ENCODE measurements at places on chromosomes 2 and 18. TPM values are rescaled to one million over a fixed set of nuclear protein-coding genes. Genes with fewer than 3 reads are reported as not detected.

- DNase-seq, result no peak
Measured at GRCh38 chr2:230925879-230926765, 1.1 kb upstream of the GPR55 start.

GRCh38 chr2:195513119-195513518 lies 143.9 kb upstream of the SLC39A10 start:
- DNase-seq, result no peak

DNA sequence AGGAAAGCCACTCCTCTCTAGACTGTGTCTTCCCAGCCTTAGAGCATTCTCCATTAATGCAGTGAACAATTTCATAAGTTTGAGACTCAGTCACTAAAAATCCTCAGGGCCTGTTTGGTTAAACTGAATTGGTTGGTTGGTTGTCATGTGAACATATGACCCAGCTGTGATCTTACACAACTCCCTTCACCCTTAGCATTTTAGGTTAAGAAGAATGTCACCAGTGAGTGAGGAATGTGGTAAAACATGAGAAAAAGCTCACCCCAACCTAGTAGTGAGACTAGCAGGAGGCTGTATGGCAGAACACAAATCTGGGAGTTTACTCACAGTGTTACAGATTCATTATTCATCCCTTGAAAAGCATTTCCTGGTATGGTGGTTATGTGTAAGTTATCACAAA lies 32.4 kb downstream of the LHCGR start:
- peak; percentile 96 for DNase-seq

- no peak for DNase-seq
Measured at GRCh38 chr2:109205447-109205846, 76.4 kb downstream of the SH3RF3 start.

DNA sequence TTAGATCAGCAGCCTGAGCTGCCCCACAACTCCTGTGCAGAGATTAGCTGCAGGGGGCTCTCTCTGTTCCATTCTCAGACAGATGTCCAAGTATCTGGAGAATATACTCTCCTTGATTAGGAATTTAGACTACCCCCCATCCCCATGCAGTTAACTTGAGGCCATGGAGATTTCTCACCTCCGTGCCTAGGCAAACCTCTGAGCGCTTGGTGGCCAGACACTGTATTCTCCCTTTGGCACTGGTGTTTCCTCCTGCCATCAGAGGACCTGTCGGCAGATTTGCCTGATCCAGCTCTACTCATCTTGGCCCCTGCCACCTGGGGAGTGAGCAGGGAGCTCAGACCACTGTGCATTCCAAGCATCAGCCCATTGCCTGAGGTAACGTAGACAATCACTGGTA lies 48.3 kb downstream of the ZNF804A start:
- DNase-seq, result no peak

GRCh38 chr2:8053216-8053615 lies 628.6 kb upstream of the ID2 start:
- peak; percentile 52 for DNase-seq

- no peak for DNase-seq
Measured at GRCh38 chr18:72965616-72966015, 97.8 kb upstream of the NETO1 start.

GRCh38 chr2:157509744-157510143 lies 65.9 kb upstream of the CYTIP start:
- DNase-seq, result no peak

DNA sequence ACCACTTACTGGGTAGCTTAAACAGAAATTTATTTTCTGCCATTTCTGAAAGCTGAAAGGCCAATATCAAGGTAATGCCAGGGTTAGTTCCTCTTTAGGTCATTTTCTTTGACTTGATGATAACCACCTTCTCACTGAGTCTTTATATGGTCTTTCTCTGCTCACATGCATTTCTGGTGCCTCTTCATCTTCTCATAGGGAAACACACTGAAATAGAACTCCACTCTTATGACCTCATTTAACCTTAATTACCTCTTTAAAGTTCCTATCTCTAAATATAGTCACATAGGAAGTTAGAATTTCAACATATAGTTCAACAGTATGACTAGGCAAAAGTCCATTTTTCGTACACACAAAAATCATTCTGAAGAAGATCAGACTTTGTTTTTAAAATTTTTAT lies 616.8 kb upstream of the VRK2 start:
- DNase-seq, result no peak

GRCh38 chr2:71721362-71721665 lies 268.0 kb downstream of the DYSF start:
- no peak for DNase-seq

DNA sequence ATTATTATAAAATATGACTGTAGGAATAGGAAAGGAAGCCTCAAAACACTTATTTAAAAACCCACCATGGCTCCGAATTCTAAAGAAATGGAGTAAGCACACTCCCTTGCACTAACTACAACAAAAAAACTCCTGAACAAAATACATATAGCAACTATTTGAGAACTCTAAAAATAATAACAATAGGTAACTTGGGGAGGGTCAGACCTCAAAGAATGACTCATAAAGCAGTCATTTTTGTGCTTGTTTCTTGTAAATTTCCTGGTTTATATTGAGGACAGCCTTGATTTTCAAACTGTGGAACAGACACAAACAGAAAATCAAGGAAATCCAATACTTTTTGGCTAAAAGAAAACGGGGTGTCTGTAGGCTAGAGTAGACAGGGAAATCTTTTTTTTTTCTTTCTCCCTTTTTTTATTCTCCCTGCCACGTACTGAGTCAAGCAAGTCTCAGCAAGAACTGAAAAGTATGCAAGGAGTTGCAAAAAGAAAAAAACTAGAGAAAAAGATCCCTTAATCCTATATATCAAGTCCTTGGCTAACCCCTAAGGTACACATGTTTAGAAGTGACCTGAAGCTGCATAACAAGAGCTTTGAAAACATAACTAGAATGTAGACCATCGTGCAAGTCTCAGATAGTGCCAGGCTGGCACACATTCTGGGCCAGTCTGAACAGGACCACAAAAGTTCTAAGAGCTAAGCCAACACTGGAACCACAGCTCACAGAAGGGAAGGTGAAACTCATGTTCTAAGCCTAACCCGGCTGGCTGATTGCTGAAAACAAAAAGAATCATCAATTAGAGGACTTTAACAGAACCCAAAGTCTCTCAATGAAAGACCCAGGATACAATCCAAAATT lies 403.1 kb upstream of the LYPD1 start:
- no peak for DNase-seq

DNA sequence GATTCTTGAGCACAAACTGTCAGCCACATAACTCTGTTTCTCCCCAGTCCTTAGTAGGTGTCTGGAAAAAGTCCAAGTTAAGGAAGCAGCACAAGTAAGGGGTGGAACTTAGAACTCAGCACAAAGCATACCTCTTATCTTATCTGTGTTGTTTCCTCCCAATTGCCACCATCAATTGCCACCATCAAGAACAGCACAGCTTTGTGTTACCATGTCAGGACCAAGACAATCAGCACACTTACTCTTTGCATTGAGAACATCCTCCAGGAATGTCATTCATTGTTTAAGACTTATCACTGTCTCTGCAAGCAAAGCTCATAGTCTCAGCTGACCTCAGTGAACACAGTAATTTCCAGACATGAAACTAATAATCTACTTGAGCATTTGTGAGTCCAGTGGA lies 212.7 kb upstream of the FSHR start:
- no peak for DNase-seq

DNA sequence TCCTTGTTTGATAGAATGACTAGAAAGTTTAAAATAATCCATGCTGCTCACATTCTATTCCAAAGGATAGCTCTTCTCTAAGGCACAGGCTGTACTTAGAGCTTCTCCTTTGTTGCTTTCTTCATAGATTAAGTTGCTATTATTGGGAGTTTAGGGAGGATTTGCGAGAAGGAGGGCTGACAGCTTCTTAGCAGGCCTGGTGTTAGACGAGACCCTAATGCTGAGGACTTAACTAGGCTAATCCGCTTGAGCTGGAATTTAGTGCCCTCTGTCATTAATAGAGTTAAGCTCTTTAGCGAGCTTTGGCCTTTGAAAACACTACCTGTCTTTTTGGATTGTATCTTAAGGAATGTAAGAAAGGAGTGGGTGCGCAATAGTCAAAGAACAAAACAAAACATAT lies 81.3 kb downstream of the MOGAT1 start:
- DNase-seq, result no peak

- DNase-seq, result no peak
Measured at GRCh38 chr2:160474319-160474645, 19.3 kb downstream of the RBMS1 start.

GRCh38 chr18:13260197-13260934 lies 41.8 kb downstream of the LDLRAD4 start:
- DNase-seq, result peak; percentile 20

DNA sequence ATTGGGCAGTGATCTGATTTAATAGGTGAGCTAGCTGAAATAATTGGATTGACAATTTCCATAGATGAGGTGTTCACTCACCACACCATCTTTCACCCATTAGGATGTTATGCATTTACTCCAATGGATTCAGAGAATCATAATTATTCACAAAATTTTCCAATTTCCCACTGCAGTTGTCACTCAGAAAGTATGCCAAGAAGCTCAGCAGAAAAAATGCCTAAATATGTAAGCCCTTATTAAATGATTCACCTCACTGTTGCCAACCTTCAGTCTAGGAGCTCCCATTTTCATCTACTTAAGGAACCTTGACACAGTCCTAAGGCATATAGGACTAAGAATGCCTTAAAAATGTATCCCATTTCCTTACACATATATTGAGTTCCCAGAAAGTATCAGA lies 94.3 kb downstream of the MBD2 start:
- DNase-seq, result peak; percentile 45

- DNase-seq, result no peak
Measured at GRCh38 chr2:201813996-201814760, 7.8 kb downstream of the CDK15 start.

GRCh38 chr2:26033270-26033817 lies 540 bp upstream of the RAB10 start:
- peak; percentile 91 for DNase-seq

DNA sequence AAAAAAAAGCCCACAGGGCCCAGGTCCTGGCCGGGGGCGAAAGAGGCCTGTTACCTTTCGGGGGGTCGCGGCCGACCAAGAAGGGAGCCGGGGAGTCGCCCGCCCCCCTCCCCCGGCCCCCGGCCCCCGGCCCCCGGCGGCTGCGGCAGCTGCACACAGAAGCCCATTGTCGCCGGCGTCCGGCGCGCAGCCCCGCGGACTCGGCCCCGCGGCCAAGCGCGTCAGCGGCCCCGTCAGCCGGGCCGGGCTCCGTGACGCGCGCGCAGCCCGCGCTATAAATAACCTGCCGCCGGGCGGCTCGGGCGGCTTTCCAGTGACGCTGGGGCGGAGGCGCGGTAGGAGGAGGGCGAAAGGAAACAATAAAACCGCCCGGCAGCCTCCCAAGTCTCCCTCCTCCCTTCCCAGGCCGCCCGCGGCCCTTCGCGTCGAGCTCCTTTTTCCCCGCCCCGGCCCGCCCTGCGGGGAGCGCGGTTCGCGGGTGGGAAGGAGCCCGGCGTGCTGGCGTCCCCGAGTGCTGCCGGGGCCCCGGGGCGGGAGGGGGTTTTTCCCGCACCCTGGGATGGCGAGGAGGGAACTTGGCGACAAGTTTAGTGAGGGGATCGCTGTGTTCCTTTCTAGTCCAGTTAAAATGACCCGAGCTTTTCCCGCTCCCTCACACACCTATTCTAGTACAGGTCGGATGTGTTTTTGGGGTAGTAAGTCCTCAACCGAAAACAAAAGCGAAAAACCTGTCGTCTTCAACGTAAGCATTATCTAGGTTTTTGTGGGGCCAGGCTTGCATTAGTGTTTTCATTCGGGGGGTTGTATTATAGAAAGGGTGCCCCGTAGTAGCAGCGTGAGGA lies 10.0 kb upstream of the NR4A2 start:
- peak; percentile 98 for DNase-seq

GRCh38 chr2:48567671-48568070 lies 37.7 kb downstream of the STON1 start:
- DNase-seq, result no peak

DNA sequence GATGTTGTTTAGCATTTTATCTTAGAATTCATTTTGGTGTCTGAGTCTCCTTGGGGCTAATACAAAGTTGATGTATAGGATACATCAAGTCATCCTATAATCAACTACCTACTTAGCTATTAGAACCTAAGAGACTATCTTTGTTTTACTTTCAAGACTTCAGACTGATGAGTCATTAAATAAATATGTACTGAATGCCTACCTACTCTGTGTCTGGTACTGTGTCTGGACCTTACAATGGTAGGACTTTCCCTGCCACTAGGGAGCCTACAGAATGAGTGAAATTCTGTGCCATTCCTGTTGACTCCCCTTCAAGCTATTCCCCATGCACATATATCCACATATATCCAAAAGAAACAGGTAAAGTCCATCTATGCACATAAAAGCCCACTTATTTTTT lies 114.5 kb downstream of the ERBB4 start:
- no peak for DNase-seq

- peak; percentile 51 for DNase-seq
Measured at GRCh38 chr2:133812826-133813617, 244.8 kb upstream of the NCKAP5 start.

- DNase-seq, result no peak
Measured at GRCh38 chr2:169571571-169571970, 2.1 kb downstream of the FASTKD1 start.

DNA sequence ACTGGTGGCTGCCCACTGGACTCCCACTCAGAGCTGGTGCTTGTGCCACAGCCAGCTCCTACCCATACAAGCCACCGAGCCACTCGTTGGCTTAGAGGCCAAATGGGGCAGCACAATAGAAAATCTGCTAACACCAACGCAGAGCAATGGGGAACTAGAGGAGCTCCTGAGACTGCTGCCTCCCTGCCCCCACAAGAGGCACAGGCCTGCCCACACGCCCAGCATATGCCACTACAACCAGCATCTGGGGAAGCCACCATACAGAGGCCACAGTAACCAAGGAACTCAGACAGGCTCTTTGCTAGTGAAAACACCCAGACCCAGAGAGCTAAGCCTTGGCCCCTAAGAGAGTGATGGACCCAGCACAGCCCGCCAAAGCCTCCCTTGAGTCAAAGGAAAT lies 231.2 kb upstream of the RAB6C start:
- DNase-seq, result no peak

GRCh38 chr2:149027590-149028250 lies 10.8 kb upstream of the LYPD6B start:
- no peak for DNase-seq

GPC1 gene
- 101 TPM for total RNA-seq

THSD7B gene
- total RNA-seq, result not detected

OR6B2 gene
- not detected for total RNA-seq

GKN2 gene
- not detected for total RNA-seq

RAD51AP2 gene
- total RNA-seq, result not detected

SERPINB11 gene
- not detected for total RNA-seq

MAP3K20 gene
- total RNA-seq, result 55.0 TPM

ASB18 gene
- not detected for total RNA-seq

GPR55 gene
- total RNA-seq, result not detected

ST8SIA5 gene
- 0.13 TPM for total RNA-seq

ZSCAN30 gene
- 26.4 TPM for total RNA-seq

ITGA4 gene
- 33.3 TPM for total RNA-seq

Data from GM23248 (cell line).